NCI-H1417 treated with DMSO at 0.1 percent for 48 hours (cell line): ENCODE measurements at places on chromosomes 4 and X.

- no peak for DNase-seq
Observed at GRCh38 chrX:72019487-72019886, 108.8 kb downstream of the NHSL2 start.

GRCh38 chrX:138771047-138771446 lies 59.5 kb upstream of the FGF13 start:
- DNase-seq = no peak

GRCh38 chr4:59869559-59869958 lies 1330.6 kb upstream of the ADGRL3 start:
- no peak for DNase-seq

- no peak for DNase-seq
Observed at GRCh38 chr4:26830033-26830432, 30.6 kb upstream of the STIM2 start.

- DNase-seq = no peak
Observed at GRCh38 chrX:100596601-100597000, 11.9 kb downstream of the TNMD start.

DNA sequence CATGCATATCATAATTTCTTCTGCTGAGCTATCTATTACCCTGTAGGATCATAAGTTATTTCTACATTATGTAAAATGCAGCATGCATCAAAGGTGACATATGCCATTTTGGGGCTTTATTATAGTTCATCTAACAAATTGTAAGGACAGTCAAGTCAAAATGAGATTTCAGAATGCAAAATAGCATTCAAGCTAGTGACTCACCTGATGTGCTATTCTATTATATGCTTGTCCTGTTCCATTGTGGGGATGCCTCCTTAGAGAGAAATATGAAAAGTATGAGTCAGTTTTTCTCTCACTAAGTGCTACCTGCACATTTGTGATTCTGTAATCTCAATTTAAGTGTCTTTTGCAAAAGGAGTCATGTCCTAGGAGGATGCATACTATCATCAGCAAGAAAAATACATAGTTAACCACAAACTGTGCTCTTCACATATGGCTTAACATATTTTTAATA lies 647.0 kb upstream of the PCDH10 start:
- DNase-seq = no peak

DNA sequence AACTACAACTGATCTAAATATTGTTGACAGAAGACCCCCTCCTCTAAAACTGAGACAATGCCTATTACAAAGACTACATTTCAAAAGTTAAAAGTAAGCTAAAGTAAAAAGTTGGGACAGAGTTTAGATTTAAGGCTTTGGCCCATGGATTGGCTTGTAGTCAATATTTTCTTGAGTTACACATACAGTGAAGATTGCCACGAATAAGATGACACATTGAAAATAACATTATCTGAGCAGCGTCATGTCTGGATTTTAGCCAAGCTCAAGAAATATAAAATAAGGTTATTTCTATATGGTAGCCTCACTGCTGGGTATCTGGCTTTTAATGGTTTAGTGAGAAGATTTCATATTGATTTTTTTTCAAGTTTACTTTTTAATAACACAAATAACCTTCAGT lies 266.2 kb upstream of the LDB2 start:
- no peak for DNase-seq

DNA sequence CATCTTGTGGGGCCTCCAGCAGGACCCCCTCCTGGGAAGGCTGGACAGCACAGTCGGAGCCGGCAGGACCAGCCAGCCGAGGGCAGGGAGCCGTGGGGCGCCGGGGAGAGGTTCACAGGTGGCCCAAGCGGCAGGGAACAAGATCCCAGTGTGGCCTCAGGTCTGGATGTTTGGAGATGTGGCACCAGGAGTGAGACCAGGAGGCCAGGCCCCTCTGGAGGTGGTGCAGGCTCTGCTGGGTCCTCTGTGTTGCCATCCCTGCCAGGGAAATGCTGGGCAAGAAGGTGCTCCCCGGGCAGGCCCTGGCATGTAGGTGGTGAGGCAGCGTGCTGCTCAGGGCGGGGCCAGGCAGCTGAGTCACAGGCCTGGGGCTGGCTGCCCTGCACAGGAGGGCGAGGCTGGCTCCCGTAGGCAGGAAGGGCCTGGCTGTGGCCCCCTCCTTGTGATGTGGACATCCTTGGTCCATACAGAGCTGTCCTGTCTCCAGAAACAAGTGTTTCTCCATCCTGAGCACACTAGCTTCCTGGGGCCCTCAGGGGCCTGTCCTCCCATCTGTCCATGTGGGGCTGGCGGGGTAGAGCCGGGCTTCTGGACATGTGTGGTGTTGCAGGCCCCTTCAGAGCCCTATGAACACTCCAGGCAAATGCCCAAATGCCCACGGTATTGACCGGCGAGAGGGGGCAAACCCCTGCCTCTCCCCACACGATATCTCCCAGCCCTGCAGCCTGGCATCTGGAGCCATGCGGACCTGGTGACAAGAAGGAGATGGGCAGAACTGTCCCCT lies 4.8 kb upstream of the HGFAC start:
- DNase-seq = peak; percentile 18

DNA sequence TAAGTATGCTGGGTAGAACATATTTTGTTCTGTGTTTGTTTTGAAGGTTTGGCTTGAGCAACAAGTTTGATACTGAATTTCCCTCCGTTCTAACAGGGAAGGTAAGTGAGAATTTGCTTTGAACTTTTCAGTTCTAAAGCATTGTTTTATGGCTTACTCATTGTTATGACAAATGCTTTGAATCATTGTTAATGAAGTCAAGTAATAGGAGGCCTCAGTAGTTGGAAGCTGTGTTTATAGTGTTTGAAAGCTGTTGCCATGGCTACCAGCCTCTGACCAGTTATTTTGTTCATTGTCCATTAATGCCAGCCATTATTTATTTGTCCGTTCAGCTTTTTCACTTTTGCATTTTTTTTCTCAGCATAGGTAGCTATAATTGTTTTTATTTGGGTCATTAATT lies 14.4 kb downstream of the CHIC1 start:
- DNase-seq = no peak

DNA sequence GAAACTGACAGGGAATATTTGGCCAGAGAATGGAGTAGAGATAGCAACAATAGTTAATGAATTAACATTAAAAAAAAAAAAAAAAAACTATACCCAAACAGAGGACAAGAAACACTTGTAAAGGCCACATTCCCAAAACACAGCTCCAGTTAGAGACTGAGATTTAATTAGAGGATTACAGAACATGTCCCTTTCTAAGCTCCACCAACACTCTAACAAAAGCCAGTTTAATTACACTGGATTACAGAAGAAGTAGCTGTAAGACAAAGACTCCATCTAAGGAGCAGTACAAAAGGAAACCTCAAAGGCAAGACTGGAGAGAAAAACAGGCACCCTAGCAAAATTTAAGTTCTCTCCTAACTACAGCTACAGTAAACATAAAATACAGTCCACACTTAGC lies 1247.7 kb upstream of the AGA start:
- no peak for DNase-seq

GRCh38 chrX:25442499-25442898 lies 426.7 kb upstream of the ARX start:
- DNase-seq = no peak

GRCh38 chr4:55075823-55076716 lies 49.3 kb downstream of the KDR start:
- DNase-seq = no peak

DNA sequence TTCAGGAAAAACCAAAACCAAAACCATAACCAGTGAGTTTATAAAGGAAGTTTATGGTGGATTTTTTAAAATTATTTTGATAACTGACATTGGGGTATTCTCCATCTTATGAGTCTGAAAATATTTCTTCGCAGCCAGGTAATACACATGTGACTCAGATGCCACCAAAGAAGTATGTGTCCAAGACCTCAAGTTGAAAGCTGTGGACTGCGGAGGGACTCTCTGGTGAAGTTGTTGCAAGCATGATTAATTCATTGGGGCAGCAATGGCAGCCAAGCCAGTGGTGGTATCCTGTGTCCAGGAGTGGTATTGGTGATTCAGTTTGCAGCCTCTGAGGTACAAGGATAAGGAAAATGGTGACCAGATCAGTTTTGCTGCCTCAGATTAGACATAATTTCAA lies 14.0 kb upstream of the ADH5 start:
- no peak for DNase-seq

DNA sequence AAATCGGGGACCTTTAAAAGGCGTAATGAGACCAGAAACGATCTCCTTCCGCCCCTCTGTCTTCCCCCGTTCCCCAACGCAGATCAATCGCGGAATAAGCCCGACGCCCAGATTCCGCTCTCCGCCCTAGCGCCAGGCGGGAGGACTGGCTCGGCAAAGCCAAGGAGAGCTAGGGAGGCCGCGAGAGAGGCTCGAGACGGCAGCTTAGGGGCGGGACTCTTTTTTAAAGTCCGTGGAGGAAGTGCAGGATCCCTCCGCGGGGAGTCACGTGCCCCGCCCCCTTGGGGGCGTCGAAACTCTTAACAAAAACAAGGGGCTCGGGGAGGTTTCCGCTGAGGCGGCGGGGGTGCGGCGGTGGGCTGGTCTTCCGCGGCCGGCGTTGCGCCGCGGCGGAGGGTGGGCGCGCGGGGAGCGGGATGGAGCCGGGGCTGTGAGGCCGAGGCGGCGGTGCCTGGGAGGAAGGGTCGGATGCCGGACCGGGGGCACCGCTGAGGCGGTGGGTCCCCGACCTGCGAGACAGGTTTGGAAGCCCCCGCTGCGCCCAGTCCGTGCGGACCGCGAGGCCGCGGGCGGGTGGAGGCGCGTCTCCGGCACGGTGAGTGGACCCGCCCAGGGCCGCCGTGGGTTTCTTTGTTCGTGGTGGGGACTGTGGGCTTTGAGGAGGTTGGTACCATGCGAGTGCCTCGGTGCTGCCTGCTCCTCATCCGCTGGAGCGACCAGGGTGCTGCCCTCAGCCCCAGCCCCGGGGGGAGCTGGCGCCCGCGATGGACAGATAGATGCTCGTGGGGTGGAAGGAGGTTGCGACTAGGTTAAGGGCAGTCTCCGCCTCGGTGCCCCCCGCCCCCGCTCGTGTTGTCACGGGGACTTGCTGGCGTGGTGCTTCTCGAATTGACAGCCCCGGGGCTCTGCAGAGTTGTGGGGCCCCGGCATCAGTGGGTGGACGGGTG lies at the start of gene CCNG2:
TSS of gene CCNG2 (plus strand) at position 296 of the 947 bp plus-strand sequence. CDS start 1,326 bp downstream, outside the sequence.
- DNase-seq = peak; percentile 90

- no peak for DNase-seq
Observed at GRCh38 chr4:25884031-25884782, 21.4 kb upstream of the SEL1L3 start.

- no peak for DNase-seq
Observed at GRCh38 chr4:113788888-113789287, 27.4 kb upstream of the CAMK2D start.

- DNase-seq = no peak
Observed at GRCh38 chr4:105194328-105195231, 47.9 kb downstream of the TET2 start.
